ENCODE measurements at places on chromosomes 2 and 18.

DNA sequence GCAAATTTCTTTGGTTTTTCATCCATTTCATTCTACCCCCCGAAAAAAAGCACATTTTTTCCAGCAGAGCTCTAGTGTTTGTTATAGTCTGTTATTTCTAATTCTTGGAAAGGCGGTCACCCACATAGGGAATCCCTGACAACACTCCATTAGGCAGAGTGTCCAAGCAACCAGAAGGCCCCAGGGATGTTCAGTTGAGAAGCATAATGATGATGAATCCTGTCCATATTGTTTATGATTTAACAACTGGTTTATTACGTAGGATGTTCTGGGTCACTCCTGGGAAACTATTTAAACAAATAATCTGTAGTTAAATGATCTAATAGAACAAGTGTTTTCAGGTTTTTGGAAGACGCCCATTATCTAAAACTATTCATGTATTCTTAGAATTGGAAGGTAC is 388.7 kb downstream of the TNS1 start:
- DNase-seq = no peak

- DNase-seq = no peak
These were observed 57.7 kb downstream of the LRRC30 start for GRCh38 chr18:7288544-7288943.

GRCh38 chr2:219662566-219662965 is 35.1 kb downstream of the SLC4A3 start:
- DNase-seq = no peak

DNA sequence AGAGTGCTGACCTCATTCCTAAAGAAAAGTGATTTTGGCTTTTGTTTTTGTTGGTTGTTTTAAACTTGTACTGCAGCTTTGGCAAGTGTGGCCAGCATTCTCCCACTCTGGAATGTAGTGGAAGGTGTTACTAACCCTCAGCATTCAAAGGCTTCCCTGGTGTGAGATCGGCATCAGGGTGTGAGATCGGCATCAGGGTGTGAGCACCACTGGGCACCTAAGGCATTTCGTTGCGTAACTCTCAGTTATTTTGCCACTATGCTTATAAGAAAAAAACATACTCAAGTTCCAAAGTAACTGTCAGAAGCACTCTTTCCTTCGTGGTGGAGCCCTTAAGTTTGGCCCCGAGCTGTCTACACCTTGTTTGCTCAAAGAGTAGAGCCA is 1.7 kb downstream of the CYBRD1 start:
- no peak for DNase-seq

- DNase-seq = no peak
These were observed 47.7 kb upstream of the GBX2 start for GRCh38 chr2:236215761-236216333.

DNA sequence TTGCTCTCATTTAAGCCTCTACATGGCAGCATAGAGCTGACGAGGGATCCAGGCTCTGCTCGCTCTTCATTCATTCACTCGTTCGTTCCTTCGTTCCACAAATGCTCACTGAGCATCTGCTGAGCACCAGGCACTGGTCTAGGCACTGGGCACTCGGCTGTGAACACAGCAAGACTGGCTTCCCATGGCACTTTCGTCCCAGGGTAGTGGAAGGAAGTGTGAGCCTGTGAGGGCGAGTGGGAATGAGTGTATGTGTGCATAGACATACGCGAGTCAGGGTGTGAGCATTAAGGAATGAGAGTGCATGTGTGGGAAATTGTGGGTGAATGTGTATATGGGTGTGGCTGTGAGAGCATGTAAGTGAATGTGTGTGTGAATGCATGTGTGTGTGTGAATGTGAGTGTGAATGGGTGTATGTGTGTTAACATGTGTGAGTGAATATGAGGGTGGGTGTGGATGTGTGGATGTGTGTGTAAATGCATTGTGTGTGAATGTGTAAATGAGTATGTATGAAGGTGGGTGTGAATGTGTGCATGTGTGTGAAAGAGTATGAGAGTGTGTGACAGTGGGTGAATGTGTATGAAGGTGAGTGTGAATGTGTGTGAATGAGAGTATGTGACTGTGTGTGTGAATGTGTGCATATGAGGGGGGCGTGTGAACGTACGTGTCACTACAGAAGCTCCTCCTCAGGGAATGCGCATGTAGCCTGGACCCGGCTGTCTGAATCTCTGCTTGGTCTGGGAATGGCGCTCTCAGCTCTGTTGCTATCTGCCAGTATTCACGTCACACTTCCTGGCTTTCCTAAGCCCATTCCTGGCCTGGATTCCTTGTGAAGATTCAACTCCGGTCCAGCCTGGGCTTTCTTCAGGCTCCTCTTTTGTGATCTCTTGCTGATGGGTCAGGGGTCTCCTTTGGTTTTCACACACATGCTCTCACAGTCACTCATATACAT is 28.8 kb downstream of the SNORC start:
- no peak for DNase-seq

- no peak for DNase-seq
These were observed 98.2 kb upstream of the HNMT start for GRCh38 chr2:137865954-137866540.

- DNase-seq = no peak
These were observed 503.1 kb upstream of the TMEFF2 start for GRCh38 chr2:192697880-192698279.

GRCh38 chr2:623130-623922 is 53.9 kb downstream of the TMEM18 start:
- no peak for DNase-seq

DNA sequence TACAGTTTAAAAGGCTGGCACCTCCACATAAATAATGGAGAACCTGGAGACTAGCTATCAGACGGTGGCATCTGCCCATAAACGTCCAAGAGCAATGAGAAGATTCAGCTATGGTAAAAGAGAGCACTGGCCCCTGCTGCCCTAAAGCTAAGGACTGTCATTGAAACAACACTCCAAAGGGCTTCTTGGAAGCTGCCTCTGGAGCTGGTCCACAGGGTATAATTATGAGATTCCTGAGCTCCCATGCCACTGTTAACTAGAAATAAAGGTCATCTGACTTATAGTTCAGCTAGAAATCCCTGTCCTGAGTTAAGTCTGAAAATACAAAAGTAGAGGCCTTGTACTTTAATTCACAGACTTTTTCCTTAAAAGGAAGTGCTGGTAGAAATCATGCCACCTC is 39.9 kb upstream of the RBMS1 start:
- DNase-seq = no peak

GRCh38 chr18:62717169-62717924 is 2.0 kb downstream of the PHLPP1 start:
- peak; percentile 53 for DNase-seq

- DNase-seq = no peak
These were observed 192.6 kb upstream of the TCF4 start for GRCh38 chr18:55780586-55781071.
